ENCODE measurements at places on chromosomes 5 and 9.
A peak's percentile ranks its signal among the peaks of the same experiment; 100 is the strongest.

- no peak for DNase-seq
These were observed 64.5 kb downstream of the PAM start for GRCh38 chr5:102819634-102820033.

GRCh38 chr5:123916345-123917121, 404.6 kb downstream of the CSNK1G3 start:
- DNase-seq: peak; percentile 41

GRCh38 chr9:85941966-85942912, 1.3 kb downstream of the NAA35 start:
- DNase-seq: no peak

DNA sequence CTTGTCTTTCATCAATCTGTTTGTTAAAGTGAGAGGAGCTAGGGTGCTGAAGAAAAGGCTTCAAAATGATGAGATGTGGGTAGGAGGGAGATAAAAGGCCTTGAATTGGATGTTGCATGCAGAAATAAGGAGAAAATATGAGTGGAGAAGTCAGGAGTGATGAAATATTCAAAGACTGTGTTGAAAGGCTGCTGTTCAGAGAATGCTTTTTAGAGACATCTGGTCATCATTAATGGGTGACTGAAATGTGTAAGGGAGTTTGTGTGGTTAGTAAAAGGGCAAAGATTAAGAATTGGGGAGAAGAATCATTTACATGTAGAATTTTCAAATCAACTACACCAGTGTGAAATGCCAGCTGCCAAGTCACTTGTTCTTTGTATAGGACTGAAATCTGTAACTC, 383.9 kb downstream of the MAT2B start:
- no peak for DNase-seq

All from HEK293T (cell line).